Fibroblast of upper back skin (primary cell): ENCODE measurements at places on chromosomes 3 and 15.

DNA sequence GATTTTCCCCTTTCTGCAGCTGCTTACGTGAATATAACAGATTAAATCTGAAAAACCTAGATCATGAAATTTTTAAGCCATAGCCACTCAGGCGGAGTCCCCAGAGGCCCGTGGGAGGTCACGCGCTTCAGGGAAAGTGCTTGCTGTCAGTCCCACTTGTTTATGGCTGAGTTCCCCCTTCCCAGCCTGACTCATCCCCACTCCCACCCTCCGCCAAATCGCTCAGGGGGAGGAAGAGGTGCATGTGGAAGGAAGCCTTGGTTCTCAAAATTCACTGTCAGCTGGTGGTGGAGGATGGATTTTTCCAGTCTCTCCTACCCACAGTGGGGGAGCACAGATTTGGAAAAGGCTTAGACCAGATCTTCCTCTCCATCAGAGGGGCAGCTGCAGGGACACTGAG, 67.4 kb downstream of the CORO2B start:
- DNase-seq: no peak

GRCh38 chr3:122183893-122184590, 574 bp downstream of the CASR start:
- no peak for DNase-seq

GRCh38 chr15:100973351-100974111, 54.4 kb downstream of the LRRK1 start:
- no peak for DNase-seq

DNA sequence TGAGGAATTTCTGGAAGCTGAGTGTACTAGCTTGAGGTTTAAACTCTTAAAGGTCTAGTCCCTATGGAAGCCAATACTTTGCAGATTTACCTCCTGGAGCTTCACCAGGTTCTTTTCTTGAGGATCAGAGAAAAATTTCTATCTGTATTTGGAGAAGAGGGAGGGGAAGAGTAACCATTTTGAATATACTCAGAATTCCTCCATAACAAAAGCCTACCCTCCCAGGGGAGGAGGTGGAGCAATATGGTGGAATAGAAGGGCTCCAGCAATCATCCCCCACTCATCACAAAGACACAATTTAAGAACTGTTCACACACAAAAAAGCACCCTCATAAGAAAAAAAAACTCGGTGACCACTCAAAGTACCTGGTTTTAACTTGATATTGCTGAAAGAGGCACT, 36.0 kb upstream of the PEX5L start:
- no peak for DNase-seq

DNA sequence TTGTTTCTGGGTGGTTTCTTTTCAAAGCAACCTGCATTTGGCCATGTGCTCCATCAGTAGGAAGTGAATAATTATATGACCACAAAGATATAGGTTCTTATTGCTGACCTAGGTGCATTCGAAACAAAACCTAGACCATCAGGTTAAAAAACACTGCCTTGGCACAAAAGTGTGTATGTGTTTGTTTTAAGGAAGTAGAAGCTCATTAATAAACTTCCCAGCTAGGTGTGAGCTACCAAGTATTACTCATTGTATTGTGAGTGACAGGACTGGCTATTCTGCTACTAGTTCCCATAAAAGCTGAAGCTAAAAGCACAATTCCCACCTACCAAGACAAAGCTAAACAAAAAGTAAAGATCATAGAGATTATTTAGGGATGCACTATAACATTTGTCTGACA, 168.2 kb downstream of the TP63 start:
- no peak for DNase-seq

GRCh38 chr15:70193734-70194133, 96.0 kb upstream of the TLE3 start:
- no peak for DNase-seq

DNA sequence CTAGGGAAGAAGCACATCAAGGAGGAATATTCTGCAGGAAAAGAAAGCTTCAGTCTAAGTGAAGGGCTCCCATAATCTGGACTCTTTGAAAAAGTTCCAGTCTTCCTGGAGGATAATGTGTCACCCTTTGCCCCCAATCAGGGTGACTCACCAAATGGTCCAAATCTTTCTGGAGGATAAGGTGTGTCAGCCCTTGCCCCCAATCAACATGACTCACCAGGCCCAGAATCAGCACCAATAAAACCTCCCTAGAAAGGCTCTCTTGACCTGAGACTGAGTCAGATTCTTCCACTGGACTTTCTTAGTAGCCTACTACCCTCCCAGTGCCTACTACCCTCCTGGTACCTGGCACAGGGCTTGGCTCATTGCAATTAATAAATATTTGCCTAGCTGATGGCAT, 9.5 kb upstream of the ARL14 start:
- DNase-seq: peak; percentile 27

DNA sequence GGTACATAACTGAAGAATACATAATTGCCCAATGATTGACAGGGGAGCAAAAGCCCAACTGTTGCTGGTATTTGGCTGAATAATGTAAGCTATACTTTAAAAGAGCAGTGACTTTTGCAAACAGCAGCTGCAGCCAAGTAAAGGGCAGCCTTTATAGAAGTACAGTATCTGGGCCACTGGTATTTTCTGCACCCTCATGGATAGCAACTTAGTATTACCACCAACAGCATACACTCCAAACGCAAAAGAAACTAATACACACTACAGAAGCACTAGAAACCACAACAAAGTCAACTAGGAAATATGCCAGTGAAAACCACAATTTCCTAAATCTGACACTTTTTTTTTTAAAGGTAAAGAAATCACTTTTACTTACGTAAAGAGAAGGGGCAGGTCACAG, 206.1 kb downstream of the TIGIT start:
- DNase-seq: peak; percentile 30

- DNase-seq: no peak
These were observed 313.2 kb upstream of the MME start for GRCh38 chr3:154766765-154767503.

DNA sequence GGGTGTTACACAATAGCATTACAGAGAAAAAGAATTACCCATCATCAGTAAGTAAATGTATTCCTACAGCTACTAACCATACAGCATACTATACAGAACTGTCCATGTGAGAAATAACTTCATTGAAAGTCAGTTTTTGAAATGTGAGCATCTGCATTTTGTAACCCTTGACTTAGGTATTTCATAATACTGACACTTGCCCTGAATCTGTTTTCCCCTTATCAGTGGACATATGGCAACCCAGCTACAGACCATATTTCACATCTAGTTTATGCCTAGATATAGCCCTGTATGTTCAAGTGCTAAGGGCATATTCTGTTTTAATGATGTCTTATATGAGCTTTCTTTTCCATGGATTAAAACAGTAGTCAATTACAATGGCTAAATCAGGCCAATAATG, 297.6 kb downstream of the TBC1D5 start:
- no peak for DNase-seq

- no peak for DNase-seq
These were observed 20.6 kb downstream of the SNAPC5 start for GRCh38 chr15:66477011-66477410.

- no peak for DNase-seq
These were observed 9.3 kb downstream of the RBPMS2 start for GRCh38 chr15:64766058-64766457.

- DNase-seq: no peak
These were observed 173.4 kb downstream of the MYRIP start for GRCh38 chr3:39982665-39983357.

DNA sequence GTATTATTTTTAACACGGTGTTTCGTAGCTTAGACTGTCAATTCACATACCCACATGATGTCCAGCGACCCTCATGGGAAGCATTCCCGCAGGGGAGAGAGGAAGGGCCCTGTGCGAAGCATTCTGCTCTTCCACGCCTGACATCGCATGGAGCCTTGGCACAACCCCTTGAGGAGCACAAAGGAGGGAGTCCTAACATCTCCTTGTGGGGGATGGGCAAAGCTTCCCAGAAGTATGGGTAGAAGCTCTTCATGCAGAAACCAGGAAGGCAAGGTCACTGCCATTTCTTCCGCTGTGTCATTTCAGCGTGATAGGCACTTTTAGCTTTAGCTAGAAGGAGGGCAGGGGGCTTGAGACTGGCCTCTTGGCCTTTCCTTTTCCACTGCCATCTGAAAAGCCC, 28.7 kb upstream of the USP3 start:
- no peak for DNase-seq

- DNase-seq: no peak
These were observed 85.1 kb downstream of the FSIP1 start for GRCh38 chr15:39697509-39697908.

DNA sequence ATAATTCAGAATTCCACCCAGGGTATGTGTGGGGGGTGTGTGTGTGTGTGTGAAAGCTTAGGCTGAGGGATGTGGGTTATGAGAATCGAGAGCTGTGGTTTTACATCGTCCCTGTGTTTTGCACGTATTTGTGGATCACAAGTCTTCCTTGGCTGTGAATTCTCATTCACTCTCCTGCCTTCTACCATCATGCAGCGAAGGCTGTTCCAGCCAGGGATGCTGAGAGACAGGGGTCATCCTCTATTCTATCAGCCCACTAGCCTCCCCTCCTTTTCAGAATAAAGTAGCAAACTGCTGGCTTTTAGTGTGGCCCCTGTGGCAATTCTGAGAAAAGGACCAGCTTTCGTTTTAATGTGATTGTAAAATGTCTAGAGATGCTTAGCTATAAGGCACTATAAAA, 460.6 kb upstream of the NR2F2 start:
- no peak for DNase-seq

- DNase-seq: no peak
These were observed 8.9 kb downstream of the PHLDB2 start for GRCh38 chr3:111867889-111868426.

DNA sequence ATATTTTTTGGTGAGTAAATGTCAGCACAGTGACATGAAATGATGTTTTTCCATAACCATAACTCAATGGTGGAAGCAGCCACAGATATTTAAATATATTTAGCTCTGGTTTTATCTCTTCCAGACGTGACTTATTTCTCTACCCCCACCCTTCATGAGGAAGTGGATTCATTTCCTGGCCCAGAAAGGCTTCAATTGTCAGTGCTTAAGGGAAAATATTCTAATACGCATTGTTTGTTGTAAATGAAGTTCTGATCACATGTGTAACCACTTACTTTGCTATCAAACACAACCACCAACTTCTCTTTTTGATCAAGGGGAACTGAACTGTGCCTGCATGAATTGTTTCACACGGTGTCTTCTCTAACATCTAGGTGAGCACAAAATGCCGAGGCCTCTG, 14.0 kb downstream of the CLDN16 start:
- no peak for DNase-seq

DNA sequence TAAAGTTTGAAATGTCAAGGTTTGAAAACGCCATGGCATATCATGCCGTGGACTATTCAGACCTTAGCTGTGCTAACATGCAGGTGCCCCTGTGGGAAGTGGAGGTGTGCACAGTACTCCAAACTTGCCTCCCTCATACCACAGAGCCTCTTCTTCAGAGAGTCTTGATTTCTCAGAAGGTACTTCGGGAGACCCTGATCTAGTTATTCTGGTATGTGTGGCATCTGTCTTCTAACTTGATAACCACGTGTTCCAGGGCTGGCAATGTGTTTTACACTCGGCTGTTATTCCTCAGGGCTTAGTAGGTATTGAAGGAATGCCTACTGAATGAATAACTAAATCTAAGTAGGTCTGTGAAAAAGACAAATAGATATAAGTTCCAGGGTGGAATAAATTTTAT, 309.9 kb downstream of the CLSTN2 start:
- peak; percentile 39 for DNase-seq

DNA sequence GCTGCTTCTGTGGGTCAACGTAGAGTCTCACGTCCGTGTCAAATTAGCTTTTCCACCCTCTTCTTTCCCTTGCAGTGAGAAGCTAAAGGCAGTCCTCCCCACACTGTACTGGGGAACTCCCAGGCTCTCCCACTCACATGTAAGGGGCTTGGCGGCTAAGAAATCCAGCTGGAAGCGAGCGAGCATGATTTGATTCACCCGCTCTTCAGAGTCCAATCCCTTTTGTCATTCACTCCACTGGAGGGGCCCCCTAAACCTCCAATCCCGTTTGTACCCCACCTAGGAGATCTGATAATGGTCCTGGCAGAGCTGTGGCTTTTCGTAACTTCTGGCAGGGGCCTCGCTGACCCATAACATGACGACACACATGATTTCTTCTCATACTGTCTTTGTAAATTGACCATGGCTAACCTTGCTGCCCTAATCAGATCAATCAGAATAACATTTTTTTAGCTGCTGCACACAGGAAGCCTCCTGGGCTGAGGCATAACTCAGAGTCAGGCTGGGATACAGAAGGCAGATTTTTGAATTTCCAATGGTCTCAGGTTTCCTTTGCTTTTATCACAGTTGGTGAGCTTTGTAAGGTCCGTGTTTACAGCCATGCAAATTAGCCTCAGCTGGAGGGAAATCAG, 235.2 kb downstream of the GREM1 start:
- DNase-seq: peak; percentile 81

- DNase-seq: no peak
These were observed 198.8 kb upstream of the TGFBR2 start for GRCh38 chr3:30407651-30408050.

GRCh38 chr3:78604341-78604740, 1163.5 kb downstream of the ROBO1 start:
- DNase-seq: peak; percentile 68

DNA sequence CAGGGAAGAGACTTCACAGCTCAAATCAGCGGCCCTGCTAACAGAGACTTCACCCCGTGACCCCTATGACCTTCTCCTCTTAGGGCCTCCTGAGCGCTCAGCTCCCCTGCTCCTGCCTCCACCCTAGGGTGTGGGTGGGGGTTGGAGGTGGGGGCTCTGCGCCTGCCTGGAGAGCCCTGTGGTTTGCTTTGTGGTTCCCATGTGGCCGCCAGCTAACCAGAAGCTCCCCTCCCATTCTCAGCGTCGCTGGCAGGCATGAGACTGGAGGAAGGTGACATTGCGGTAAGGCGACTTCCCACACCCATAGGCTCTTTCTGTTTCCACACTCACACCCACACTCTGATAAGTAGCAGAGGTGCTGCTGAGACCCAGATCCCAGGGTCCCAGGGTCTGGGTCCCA, 27.6 kb downstream of the XYLB start:
- no peak for DNase-seq

GRCh38 chr15:58548308-58549012, 116.7 kb downstream of the LIPC start:
- no peak for DNase-seq

DNA sequence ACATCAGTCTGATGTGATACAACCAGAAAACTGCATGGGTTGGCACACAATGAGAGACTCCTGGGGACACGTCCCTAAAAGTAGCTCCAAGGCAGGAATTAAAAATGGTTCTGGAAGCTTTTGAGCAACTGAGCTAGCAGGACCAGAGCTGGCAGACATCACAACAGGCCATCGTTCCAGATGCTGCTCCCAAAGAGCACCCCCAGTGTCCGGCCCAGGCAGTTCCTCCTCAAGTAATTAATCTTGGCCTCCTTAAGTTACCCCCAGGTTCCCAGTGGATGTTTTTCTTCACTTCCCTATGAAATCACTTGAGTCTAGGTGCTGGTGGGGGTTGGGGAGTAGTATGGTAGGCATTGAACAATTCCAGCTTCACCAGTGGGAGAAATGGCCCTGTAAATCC, 711.6 kb downstream of the MECOM start:
- no peak for DNase-seq

GRCh38 chr3:191397771-191398170, 63.2 kb upstream of the PYDC2 start:
- DNase-seq: peak; percentile 23

- DNase-seq: no peak
These were observed 3.8 kb upstream of the PLXNA1 start for GRCh38 chr3:126979046-126979628.
